CD8-positive, alpha-beta T cell (primary cell): ENCODE measurements at places on chromosomes 6 and 20. TPM values are rescaled to one million over a fixed set of nuclear protein-coding genes. Genes with fewer than 3 reads are reported as not detected.

SMLR1 gene
- not detected for total RNA-seq

ARMH2 gene
- total RNA-seq: not detected

REM1 gene
- total RNA-seq: not detected

TBC1D20 gene
- total RNA-seq: 18.5 TPM

SAMD5 gene
- not detected for total RNA-seq

PLAGL2 gene
- total RNA-seq: 16.9 TPM

MAS1 gene
- not detected for total RNA-seq

TRIM40 gene
- total RNA-seq: not detected

PXDC1 gene
- 0.35 TPM for total RNA-seq
